Activated CD4-positive, alpha-beta T cell treated with anti-CD3 and anti-CD28 coated beads for 24 hours (primary cell): ENCODE measurements at places on chromosomes 3 and 15.

DNA sequence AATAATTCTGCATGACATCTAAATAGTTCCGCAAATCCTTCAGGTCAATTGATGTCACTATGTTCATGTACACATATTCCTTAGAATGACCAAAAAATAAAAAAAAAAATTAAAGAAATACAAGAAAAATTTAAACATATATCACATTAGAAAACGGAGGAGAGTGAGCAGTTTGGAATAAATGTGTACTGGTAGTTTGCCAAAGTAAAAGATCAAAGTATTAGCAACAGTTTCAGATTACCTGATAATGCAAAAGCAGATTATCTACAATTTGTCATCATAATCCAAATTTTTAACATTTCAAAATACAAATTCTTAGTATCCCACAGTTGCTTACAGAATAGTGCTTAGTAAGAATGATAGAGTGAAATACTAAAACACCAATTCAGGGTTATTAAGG, 1.9 kb downstream of the DLG1 start:
- no peak for DNase-seq

DNA sequence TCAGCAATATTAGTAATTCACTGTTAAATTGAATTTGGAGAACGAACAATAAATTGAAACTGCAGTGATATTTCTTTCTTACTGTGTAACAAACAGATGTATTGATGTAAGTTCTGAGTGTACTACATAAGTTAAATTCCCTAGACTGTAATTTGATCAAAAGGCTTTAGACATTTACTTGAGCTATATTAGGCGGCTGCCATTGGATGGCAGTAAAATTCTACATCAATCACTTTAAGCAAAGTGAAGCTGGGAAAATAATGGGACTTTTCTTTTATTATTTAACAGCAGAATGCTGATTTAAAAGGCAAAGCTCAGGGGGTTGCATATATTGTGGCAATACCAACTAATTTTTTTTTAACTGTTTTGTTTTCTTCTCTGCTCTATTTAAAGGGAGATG, 212.6 kb upstream of the PLSCR5 start:
- no peak for DNase-seq

DNA sequence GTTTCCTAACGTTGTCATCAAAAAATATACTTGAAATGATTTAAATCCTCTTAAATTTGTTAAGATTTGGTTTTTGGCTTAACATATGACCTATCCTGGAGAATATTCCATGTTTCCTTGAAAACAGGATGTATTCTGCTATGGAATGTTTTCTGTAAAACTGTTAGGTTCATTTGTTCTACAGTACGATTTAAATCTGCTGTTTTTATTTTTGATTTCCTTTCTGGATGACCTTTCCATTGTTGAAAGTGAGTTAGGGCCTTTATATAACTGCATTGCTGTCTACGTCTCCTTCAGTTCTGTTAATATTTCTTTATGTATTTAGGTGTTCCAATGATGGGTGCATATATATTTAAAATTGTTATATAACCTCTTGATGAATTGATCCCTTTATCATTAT, 465.3 kb upstream of the ALCAM start:
- no peak for DNase-seq

GRCh38 chr3:87549208-87549607, 272.8 kb upstream of the POU1F1 start:
- no peak for DNase-seq

DNA sequence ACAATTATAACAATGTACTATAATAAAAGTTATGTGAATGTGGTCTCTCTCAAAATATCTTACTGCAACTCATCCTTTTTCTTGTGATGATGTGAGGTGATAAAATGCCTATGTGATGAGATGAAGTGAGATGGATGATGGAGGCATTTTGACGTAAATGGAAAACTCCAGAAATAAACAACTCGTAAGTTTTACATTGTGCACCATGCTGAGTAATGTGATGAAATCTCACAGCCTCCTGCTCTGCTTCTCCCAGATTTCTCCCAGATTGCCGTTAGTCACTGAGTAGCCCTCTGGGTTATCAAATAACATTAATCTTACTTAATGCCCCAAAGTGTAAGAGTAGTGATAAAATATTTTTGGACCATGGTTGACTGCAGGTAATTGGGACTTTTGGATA, 64.8 kb upstream of the SLCO2A1 start:
- no peak for DNase-seq

GRCh38 chr15:92683511-92683834, 27.9 kb upstream of the FAM174B start:
- no peak for DNase-seq

DNA sequence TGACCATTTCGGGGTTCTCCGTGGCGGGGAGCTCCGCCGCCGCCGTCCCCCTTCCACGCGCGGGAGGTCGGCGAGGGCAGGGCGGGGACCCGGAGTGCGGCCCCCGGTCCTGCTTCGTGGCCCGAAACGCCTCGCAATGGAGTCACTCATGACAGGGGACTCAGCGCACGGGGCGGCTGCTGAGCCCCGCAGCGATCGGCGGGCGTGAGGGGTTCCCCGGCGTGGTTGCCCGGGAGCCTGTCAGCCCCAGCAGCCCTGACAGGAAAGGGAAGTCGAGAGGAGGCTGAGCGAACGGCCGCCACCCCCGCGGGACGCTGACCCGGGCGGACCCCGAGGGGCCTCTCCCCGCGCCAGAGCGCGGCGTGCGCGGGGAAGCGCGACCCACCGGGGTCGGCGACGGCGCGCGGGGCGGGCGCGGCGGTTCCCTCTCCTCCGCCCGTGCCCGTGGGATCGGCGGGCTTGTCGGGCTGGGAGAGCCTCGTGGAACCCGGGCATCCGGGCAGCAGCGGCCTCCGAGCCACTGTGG, 564 bp upstream of the PIGZ start:
- peak; percentile 28 for DNase-seq

- no peak for DNase-seq
Observed at GRCh38 chr3:104519068-104519467, 847.6 kb upstream of the ALCAM start.

DNA sequence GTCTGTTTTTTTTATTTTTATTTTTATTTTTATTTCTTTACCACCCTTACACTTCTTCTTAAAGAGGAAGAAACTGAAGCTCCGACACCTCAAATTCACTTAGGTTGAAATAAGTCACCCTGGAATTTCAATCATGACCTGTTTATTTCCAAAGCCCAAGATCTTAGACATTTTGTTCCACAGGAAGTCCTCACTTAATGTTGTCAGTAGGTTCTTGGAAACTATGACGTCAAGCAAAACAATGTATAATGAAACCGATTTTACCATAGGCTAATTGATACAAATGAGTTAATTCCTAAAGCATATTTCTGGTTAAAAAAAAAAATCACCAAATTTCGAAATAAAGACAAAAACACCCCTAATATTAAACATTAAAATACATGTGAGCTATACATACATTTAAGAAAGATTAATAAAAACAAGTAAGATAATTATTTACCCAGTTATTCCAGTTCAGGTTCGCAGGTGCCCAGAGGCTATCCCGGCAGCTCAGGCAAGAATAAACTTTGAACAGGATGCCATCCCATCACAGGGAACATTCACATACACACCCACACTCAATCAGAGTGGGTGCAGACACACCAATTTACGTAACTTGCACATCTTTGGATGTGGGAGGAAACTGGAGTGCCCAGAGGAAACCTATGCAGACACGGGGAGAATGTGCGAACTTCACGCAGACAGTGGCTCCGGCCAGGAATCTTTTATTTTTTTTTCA, 391.0 kb downstream of the RAP2B start:
- DNase-seq: no peak

- DNase-seq: no peak
Observed at GRCh38 chr3:106817706-106818105, 559.5 kb upstream of the CCDC54 start.

DNA sequence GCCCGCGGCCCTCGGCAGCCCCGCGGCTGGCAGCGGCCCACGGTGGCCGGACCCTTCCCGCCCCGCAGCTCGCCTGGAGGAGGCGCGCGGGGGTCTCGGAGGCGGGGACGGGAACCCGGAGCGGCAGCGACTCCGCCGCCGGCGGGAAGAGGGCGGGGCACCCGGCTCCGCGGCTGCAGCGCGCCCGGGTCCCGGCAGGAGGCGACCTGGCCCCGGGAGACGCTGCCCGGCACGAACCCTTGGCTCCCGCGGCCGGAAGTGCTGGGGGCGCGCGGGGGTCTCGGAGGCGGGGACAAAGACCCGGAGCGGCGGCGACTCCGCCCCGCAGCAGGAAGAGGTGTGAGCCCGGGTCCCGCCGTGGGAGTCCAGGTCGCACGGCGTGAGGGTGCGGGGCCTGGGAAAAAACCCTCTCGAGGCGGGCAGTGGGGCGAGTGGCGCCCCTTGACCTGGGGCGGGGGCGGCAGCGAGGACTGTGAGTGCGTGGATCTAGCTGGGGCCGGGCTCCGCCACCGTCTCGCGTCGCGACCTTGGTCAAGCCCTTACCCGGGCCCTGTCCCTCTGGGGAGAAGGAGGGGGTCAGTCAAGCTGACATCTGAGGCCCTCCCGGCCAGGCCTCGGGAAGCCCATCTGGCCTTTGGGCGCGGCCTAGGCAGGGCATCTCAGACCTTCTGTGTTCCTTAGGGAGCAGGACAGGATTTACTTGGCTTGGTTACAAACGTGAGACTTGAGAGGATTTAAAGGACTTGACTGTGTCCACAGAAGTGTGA, at the start of gene CIB2:
Gene CIB2 (minus strand): TSS at position 151 of the 767 bp plus-strand sequence. CDS start 230 bp downstream, outside the sequence.
- peak; percentile 68 for DNase-seq

DNA sequence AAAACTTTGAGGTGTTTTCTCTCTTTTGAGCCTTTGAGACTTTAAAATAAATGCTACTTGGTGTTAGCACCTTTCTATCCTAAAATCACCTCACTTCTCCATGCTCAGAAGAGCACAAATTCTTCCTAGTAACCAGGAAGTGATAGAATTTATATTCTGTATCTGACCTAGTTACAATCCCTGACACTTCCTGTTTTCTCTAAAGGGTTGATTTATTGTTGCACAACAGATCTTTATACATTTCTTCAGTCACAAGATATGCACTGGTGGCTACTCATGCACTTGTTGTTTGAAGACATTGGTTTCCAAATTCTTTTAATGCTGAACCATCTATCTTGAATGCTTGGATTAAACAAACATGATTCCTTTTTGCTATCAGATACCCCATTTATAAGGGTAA, 47.2 kb upstream of the CNTN3 start:
- DNase-seq: no peak

GRCh38 chr3:126913524-126913923, 69.4 kb upstream of the PLXNA1 start:
- no peak for DNase-seq
